ENCODE measurements at places on chromosomes 6 and 20.
A peak's percentile ranks its signal among the peaks of the same experiment; 100 is the strongest.

DNA sequence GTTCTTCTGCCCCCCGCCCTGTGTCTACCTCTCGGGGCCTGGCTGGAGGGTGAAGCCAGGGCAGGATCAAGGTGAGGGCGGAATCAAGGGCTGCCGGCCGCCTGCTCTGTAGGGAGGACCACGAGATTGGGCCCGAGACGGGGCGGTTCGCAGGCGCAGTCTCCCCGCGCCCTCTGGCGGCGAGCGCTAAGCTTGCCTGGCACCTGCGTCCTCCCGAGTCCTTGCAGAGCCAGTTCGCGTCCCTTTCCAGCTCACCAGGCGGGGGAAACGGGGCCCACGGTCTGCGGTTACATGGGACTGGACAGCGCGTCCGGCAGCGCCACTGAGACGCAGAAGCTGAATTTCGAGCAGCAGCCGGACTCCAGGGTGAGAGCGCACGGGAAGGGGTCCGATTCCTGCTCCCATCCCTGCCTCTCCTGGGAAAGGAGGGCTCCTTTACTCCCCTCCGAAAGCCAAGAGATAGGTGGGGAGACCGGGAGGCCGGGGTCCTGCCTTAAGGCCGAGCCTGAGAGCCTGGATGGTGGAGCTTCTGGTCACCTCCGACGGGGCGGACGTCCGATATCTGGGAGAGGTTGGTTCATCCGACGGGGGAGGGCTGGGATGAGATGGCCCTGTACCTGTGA lies 3.6 kb upstream of the MATN4 start:
- DNase-seq: peak; percentile 42

DNA sequence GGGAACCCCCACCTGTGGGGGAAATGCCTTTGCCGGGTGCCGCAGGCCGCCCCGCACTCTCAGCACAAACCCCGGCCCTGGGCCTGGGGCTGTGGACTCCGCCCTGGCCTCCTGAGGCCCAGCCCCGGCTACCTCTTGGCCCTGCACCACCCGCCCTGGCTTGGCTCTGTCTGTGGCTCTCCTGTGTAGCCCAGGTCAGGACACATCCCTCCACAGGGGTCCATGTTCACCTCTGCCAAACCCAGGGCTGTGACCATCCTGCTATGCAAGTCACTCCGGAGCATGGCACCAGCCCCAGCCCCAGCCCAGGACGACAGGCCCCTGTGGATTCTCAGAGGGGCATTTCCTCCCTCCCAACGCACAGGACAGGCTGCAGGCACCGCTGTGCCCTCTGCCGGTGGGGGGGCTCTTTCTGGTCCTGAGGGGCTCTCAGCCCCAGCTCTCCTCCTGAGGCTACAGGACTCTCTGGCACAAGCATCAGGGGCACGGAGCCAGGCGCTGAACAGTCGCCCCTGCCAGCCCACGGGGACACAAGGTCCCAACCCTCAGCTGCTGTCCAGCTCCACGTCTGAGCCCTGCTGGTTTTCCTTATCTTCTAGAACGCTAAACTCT lies 45.7 kb downstream of the TAF4 start:
- no peak for DNase-seq

DNA sequence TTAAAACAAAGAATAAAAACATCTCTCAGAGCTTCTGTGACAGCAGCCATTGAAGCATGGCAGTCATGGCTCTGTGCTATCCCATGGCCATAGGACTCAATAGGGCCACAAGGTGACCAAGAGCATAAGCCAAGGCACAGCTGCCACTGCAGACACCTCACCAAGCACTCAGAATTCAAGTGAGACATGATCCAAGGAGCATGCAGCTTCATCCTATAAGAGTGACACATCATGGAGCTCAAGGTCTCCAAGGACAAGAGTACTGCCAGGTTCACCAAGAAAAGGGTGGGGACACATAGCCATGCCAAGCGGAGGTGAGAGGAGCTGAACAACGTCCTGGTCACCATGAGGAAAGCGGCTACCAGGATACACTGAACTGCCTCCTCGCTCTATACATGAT lies 53.0 kb downstream of the RCAN2 start:
- no peak for DNase-seq

DNA sequence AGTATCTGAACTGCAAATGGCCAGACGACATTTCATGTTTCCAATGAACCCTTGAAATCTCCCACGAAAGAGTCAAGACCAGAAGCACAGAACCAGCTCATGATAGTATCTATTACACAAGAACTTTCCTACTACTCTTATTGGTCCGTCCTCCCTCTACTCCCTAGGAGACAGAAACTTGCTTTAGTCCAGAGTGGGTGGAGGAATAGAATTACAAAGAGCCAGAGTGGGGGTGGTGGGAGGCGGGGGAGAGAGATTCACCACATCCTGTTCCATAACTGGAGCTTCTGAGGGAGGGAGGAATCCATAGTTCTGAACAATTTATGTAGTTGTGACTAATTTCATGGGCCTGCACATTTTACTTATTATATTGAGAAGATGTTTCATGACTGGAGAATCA lies 18.5 kb upstream of the WFDC10A start:
- DNase-seq: no peak

DNA sequence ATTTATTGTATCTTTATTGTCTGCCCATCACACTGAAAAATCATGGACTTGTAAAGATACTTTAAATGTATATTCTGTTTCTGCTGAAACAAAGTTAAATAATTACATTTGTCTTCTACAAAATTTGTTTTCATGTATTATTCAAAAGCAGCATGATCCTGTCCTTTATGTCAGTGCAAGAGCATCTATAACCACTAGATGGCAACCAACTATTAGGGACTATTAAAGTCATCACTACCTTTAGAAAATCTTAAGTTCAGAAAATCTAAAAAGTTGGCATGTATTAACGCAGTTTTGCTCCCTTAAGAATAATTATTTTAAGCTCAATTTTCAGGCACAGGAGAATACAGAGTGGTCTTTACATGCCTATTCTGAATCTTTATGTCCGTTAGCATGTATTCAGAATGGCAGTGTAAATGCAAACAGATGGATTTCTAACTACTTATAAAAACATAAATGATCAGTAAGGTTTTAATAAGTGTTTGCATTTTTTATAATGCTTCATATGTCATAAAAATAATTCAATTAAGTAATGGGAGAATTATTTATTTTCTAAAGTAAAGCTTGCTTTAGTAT lies 17.8 kb downstream of the TMEM30A start:
- peak; percentile 50 for DNase-seq

GRCh38 chr20:43767686-43768474 lies 41.1 kb upstream of the GTSF1L start:
- no peak for DNase-seq

DNA sequence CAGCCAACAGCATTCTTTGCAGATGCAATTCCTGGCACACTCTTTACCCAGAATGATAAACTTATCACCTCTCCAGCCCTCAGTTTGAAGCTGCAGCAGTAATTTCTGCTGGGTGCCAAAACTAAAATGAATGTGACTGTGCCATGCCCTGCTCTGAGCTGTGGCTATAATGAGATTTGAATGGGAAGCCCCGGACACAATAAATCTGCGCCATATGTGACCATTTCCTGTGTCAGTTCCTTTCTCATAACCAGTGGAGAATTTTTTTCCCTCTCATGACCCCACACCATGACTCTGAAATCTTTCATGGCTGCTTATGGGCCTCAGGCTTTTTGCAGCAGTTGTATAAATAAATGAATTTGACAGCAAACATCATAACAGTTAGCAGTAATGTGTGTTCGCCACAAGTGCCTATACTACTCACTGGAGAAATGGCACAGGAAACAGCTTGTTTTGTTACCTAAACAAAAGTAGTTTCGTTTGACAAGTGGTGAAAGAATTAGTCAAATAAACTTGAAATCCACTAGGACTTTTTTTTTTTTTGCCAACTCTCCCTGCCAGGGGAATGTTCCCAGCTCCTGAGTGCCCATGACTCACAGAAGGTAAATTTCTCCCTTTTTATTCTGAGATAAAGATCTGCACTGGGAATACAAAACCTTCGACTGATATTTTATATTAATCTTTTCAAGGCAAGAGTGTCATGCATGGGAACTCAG lies 408.4 kb downstream of the PKHD1 start:
- DNase-seq: no peak

- DNase-seq: no peak
Observed at GRCh38 chr6:84549917-84550316, 214.5 kb downstream of the TBX18 start.

All from amniotic stem cell (primary cell).